ENCODE measurements at places on chromosomes 1 and 21.

DNA sequence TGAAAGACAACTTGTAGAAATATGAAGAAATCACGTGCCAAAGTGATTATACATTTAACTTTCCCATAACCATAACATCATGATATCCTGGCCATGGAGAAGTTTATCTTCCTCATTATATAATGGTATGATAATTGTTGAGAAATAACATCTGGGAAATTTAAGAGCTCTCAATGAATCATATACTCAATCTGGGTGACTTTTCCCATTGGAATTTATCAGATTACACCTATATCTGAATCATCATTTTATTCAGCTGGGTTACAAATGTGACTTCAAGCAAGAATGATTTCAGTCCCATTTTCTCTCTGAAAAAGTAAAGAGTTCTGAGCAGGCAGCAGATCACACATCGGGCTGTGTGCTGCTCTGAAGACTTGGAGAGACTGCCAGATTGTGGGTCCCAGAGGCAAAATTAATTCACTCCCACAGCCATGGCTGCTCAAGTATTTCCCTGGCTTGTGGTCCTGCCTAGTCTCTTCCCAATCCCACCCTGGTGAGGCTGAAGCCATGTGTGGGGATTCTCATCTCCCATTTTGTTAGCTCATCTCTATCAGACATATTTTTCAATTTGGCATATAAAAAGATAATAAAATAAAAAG is 278.0 kb downstream of the MRPL39 start:
- DNase-seq = peak; percentile 65

GRCh38 chr1:112743174-112744008 is 28.3 kb upstream of the PPM1J start:
- no peak for DNase-seq

- no peak for DNase-seq
These were observed 29.2 kb downstream of the IGSF5 start for GRCh38 chr21:39774227-39774626.

- DNase-seq = no peak
These were observed at the start of gene KANK4 for GRCh38 chr1:62318756-62319544. TSS of gene KANK4 (minus strand) at chr1:62319434. CDS start at chr1:62281564, 37,870 bp downstream.

DNA sequence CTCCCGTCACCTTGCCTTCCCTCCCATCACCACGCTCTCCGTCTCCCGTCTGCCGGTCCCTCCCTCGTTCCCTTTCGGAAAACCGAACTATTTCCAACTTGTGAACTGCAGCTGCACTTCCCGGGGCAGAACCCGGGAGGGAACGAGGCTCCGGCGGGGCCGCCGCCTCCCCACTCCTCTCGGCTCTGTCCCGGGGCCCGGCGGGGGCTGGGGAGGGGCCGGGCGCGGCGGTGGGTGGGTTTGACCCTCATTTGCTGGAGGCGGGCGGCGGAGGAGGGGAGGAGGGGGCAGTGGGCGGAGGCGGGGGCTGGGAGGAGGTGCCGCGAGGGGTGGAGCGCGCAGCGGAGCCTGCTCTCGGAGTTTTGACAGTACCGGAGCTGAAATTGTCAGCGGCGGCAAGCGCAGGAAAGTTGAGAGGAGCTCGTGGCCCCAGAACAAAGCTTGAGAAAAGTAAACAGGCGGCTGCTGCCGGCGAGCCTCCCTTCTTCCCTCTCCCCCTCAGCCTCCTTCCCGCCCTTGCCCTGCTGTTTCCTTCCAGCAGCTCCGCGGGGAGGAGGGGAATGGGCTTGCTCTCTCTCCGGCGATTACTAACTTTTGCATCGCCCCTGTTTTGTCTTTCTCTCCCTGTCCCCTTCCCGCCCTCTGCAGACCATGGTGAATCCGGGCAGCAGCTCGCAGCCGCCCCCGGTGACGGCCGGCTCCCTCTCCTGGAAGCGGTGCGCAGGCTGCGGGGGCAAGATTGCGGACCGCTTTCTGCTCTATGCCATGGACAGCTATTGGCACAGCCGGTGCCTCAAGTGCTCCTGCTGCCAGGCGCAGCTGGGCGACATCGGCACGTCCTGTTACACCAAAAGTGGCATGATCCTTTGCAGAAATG is 2.9 kb downstream of the LMO4 start:
- peak; percentile 56 for DNase-seq

DNA sequence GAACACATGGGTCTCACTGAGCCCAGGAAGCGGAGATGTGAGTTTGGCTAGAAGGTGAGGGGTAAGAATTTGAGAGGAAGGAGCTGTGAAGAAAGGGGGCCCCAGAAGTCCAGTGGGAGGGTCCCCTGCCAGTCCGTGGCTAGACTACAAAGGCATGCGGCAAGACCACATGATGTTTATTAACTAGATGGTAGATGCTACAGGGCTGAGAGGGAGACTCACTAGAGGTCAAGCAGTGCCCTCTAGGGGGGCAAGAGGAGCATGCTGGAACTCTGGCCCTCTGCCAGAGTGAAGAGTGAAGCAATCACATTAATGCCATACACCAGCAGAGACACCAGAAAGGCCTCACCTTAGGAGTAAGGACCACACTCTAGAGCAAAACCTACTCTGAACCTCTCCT is 12.2 kb downstream of the KIAA0319L start:
- DNase-seq = peak; percentile 68

- peak; percentile 36 for DNase-seq
These were observed 27.5 kb downstream of the KCTD3 start for GRCh38 chr1:215594640-215595039.

DNA sequence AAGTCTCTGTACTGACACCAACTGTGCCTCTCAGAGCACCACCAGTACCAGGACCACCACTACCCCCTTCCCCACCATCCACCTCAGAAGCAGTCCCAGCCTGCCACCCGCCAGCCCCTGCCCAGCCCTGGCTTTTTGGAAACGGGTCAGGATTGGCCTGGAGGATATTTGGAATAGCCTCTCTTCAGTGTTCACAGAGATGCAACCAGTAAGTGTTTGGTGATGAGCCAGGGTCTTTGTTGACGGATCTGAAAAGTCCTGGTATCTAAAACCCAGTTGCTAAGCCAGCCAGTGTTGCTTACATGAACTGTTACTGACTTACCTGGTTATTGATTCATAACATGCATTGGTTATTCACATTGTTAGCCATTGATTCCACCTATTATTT is 1.1 kb downstream of the C1orf56 start:
- DNase-seq = no peak

- DNase-seq = no peak
These were observed 165.3 kb downstream of the GALNT2 start for GRCh38 chr1:230232371-230232771.

DNA sequence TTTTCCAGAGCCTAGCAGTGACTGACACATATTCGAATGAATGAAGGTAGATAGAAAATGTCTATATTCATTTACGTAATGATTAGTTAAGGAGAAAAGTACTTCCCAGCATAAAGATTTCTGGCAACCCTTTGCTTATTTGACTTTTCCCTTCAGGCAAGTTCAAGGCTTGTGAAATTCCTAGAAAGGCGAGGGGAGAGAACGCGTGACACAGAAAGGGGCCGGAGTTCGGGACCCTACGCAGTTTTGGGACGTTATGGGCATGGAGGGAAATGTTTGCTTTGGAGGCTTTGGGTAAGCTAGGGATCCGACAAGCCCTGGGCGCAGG is 472 bp upstream of the USP25 start:
- no peak for DNase-seq

- peak; percentile 36 for DNase-seq
These were observed 15.6 kb downstream of the JUN start for GRCh38 chr1:58768191-58768731.

GRCh38 chr1:224054012-224054411 is 59.9 kb upstream of the FBXO28 start:
- DNase-seq = no peak

- DNase-seq = no peak
These were observed 40.2 kb downstream of the TBCE start for GRCh38 chr1:235407419-235407818.

DNA sequence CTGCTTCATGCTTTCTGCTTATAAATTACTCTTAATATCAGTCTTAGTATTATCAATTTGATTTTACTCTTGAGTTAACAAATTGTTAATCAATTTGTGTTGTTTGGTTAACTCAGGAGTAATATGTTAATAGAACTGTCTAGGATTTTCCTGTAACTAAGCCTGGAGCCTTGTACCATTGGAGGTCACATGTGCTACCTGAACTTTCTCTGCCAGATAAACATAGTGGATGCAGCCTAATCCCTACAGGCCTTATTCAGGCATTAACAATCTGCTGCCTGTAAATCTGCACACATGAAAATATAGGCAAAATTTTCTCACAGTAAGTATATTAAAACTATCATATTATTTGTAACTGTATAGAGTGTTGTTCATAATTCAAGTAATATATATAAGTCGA is 47.1 kb upstream of the TMPRSS2 start:
- DNase-seq = no peak

- DNase-seq = no peak
These were observed 6.3 kb downstream of the PHC2 start for GRCh38 chr1:33424610-33425009.

DNA sequence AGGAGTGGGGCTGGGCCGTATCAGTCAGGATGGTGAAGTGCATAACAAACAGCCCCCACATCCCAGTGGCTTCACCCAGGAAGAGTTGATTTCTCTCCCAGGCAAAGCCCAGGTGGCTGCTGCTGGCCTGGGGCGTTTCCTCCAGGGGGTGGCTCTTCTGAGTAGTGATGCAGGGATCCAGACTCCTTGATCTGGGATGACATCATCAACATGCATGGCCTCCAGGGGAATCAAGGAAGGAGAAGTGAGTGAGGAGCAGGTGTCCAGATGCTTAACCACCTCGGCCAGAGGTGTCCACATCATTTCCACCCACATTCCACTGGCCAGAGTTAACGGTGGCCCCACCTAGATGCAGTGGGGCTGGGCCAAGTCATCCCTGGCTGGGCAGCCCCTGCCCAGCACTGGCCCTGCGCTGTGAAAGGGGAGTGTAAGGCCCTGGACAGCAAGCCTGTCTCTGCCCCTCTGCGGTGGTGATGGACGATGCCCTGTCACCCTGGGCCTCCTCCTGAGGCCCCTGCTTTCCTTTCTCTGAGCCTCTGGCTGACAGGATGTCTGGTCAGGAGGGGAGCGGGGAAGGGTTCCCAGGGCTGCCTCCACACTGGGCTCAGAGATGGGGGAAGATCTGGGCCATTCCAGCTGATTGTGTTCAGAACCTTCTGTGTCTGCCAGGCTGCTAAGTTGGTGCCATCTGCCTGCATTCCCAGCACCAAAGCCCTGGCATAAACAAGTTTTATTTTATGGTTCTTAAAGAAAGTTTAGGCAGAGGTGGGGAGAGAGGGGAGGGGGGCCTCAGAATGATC is 598.2 kb downstream of the MATN1 start:
- no peak for DNase-seq

DNA sequence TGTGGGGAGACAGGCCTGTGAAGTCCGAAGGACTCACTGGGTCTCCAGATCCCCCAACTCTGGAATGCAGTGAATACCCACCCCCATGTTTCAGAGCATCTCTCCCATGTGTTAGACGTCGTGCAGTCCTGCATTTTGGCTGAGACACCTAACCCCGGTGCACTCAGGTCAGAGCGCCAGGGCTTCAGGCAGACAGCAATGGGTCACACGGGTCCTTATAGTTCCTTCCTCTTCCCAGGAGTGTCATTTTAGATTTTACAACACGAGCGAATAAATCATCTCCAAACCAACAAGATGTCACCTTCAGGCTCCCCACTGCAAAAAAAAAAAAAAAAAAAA is 5.1 kb downstream of the PRRX1 start:
- DNase-seq = no peak

DNA sequence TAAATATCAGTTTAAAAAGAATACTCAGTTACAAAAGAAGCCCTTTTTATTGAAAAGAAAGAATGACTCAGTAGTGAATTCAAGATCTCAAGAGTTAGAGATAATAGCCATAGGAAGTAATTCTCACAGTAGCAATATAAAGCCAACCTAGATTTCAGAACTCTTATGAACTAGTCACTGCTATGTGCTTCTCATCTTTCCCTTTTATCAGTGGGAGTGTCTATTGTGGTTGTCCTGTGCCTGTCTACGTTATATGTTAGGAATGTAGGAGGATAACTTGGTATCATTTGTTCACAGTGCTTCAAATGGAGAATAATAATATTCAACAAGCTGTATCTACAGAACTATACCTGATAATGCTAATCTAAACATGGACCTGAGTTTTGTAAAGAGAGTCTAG is 73.1 kb upstream of the RGS21 start:
- no peak for DNase-seq

GRCh38 chr1:179038528-179039281 is 13.0 kb downstream of the FAM20B start:
- DNase-seq = no peak

DNA sequence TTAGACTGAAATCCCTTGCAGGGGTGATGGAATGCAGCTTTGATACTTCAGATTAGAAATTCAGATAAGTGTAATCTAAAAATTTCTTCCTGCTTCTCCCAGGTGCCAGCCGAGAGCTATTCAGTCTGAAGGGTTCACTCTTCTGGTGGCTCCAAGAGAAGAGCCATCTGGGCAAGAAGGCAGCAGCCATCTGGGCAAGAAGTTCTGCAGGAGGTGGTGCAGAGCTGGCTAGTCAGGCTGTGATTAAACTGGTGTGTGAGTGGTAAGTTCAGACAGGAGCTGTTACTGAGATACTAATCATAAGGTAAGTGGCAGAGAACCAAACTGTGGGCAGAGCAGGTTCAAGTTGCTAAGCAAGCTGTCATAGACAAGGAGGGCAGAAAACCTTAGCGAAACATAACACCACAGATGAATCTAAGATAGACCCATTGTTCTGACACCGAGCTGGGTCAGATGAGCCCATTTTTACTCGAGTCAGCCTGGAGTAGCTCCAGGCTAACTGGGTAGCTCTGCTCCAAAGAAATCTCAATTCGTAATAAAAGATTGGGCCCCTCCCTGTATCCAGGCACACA is 14.4 kb upstream of the TP53BP2 start:
- DNase-seq = no peak

DNA sequence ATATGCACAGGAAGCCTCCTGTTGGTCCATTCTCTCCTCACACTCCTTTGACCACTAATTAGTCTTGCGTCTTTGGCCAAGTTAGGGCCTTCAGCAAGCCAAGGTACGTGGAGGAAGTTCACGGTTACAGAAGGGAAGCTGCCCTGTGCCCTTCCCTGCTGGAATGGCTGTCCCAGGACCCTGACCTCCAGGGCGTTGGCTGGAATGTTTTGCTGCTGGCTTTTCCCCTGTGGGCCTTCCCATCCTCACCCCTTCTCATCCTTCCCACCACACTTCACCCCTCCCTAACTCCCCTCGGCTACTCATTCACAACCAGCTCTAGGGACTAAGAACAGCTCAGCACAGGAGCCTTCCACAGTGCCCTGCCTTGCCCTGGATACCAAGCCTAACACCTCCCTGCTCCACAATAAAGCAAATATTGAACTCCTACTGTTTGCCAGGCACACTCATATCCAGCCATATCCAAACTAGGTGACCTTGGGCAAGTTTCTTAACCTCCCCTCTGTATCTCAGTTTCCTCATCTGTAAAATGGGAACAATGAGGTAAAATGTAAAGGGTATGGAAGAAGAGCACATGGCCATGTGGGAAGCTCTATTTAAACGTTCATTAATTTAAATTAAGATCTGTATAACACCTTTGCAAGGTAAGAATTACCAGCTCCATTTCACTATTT is 8.8 kb upstream of the CDCP2 start:
- DNase-seq = no peak
